ENCODE measurements at places on chromosomes 5 and 9.

DNA sequence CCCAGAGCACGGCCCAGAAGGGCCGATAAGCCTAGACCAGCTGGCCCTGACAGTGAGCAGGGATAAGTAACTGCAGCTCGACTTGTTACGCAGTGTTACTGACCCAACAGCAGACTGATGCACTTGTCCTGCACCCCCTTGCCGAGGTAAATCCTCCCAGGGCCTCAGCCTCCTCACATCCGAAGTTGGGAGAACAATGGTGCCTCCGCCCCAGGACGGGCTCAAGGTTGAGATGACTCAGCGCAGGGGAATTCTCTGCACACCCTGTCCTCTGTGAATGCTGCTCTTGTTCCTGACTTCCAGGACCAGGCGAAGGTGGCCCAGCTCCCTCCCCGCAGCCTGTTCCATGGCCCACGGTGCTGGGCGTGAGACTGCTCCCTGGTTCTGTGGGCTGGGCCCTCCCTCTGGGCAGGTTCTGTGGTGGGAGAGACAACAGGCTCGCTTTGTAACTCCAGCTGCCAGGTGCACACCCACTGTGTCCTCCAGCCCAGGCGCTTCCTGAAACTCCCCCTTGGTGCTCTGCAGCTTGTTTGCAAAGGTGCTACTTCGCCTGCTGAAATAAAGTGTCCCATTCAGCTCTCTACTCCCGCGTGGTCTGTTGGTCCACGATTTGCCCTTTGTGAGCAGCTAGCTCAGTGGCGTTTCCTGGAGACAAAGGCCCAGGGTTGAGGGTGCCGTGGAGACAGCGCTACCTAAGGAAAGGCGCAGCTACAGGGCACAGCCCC lies 40.1 kb upstream of the SLC6A19 start:
- no peak for DNase-seq

DNA sequence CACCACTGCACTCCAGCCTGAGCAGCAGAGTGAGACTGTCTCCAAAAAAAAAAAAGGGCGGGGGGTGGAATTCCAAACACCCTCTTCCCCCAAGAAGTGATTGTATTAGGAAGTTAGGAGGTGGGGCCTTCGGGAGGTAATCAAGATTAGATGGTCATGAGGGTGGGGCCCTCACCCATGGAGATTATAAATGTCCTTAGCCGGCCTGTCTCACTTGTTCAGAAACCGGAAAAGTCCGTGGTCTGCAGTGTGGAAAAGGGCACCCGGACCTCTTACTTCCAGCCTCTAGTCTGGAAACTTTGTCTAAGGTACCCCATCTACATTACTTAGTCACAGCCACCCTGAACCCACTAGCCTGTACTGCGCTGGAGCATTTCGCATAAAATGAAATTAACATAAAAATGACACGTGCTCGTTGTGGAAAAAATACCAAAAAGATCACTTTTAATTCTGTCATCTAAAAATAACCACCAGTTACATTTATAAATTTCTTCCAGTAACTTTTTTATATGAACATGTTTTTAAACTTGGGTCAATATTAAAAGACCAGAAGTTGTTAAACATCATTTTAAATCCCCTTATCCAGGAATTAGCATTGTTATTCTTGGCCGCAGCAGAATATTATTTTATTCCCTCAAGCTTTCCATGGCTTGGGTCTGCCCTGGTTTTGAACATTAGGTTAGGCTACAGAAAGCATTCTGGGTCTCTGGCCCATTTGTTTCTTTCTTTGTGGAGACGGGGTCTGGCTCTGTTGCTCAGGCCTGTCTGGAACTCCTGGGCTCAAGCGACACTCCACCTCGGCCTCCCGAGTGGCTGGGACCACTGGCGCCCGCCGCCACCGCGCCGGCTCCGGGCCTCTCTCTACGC lies 1.2 kb upstream of the CKS2 start:
- DNase-seq = peak; percentile 30

GRCh38 chr9:90062982-90063381 lies 458.2 kb downstream of the GADD45G start:
- DNase-seq = no peak

DNA sequence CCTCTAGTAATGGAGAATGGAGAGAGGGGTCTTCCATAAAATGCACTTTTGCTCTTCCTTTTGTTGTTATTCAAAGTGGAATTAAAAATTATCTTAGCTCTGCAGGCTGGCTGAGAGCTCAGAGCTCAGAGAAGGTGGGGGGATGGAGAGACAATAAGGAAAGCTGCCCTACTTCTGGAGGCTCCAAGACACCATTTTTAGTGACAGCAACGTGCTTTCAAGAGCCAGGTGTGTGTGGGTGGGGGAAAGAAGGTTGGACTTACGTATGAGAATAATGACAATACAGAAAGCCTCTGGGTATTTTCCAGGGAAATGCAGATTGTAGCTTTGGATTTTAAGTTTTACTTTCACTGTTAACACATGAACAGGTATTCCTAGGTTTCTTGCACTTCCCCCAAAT lies 173.9 kb downstream of the TRPM3 start:
- DNase-seq = no peak

GRCh38 chr9:71079451-71079850 lies 42.0 kb downstream of the TRPM3 start:
- no peak for DNase-seq

DNA sequence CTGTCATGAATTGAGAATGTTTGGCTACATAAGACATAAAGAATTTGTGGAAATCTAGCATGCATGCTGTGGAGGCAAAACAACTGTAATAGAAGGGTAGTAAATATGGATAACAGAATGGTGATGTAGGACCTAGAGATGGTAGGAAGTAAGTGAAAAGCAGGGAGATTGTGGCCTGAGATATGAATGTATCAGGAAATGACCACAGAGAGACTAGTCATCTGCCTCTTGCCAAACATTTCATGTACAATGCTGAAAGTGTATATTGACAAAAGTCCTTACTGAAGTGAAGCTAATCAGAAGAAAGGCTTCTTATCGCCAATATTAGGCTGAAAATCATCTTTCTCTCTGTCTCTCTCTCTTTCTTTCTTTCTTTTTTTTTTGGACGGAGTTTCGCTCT lies 873.1 kb upstream of the CTNND2 start:
- peak; percentile 20 for DNase-seq

DNA sequence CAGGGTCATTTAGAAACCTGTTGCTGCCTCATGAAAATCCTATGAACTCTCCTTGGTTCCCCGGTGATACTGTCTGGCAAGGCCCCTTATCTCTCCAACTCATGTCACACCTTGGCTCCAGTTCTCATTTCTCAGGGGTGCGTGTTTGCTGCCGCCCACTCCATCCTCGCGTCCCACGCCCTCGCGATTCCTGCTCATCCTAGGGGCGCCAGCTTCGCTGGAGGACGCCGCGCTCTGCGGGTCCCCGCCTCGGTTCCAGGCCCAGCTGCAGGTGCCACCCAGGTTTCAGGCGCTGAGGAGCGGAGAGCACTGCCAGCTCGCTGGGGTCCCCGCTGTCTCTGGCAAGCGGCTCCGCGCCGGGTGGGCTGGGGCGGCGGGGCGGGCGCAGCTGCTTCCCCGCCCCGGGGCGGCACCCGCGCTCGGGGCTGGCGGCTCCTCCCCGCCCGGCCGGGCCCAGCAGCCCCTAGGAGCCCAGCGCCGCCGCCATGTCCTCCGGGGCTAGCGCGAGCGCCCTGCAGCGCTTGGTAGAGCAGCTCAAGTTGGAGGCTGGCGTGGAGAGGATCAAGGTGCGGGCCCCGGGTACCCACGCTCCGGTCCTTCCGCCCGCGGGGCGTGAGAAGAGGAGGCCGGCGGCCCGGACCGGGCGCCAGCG lies at the start of gene GNG10:
Gene GNG10 (plus strand): TSS at position 456 of the 652 bp plus-strand sequence. CDS start 30 bp downstream, at position 486.
- peak; percentile 64 for DNase-seq

DNA sequence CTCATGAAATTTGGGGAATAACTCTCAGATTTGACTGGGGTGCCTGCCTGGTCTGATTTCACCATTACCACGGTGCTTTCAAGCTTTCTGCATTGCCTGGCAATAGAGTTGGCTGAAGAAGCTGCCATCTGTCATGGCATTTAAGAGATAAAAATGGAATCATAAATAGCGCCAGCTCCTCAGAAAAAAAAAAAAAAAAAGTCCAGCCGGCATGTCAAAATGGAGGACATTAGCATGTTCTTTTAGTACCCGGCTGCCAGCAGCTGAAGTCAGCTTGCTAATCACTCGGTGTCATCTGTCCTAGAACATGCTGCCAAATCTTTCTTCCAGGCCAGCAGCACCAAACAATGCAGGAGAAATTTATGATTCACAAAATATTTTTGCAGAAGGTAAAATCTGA lies 57.7 kb upstream of the CER1 start:
- DNase-seq = no peak

DNA sequence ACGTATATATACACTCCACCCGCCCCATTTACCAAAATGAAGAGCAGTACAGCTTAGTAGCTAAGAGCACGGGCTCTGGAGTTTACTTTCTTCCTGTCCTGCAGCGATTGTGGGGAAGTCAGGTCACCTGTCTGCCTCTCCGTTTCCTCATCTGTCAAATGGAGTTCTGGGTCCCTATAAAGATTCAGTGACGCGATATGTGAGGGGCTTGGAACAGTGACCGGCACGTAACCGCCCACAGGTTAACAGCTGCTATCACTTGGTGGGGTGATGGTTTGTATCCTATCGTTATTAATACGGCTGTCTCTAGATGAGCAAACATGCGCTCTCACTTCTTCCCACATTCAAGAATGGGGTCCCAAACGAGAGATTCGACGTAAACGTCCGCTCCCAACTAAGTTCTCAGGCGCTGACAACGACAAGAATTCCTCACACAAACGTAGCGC lies 426 bp downstream of the FAM114A2 start:
- DNase-seq = peak; percentile 61

DNA sequence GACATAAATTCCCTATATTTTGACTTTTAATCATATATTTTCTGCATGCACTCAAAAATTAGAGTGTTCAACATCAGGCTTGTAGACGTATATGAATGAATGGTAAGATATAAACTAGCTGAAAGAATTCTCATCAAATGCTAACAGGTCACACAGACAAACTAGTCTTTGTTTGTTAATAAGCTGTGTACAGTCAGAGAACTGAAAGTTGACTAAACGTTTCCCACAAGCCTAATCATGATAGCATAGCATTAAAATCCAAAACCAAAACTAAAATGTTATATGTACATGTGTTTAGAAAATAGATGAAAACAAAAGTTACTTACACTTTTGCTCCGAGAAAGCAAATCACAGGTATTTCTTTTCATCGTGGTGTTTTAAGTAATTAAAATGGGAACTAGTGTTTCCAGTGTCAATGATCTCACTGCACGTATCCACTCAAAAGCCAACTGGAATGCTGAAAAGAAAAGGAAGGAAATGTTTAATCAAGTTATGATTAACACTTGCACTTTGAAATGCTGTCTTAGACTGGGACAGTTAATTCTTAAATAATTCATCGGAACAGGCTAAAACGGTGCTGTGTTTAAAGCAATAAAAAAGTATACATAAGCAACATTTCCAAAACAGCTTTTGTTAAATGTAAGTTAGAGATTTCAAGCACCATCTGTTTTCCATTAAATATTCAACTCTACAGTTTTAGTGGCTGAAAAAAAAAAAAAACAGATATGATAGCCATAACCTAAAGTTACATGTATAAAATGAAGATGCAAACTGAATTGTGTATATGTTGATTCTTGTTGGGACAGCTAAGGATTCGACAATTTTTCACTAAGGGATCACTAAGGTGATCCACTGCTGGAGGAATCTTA lies 291.9 kb upstream of the PDE4D start:
- DNase-seq = no peak

- DNase-seq = no peak
Measured at GRCh38 chr5:113202746-113203716, 226.4 kb downstream of the DCP2 start.

- no peak for DNase-seq
Measured at GRCh38 chr9:27474305-27474704, 49.8 kb upstream of the IFNK start.

DNA sequence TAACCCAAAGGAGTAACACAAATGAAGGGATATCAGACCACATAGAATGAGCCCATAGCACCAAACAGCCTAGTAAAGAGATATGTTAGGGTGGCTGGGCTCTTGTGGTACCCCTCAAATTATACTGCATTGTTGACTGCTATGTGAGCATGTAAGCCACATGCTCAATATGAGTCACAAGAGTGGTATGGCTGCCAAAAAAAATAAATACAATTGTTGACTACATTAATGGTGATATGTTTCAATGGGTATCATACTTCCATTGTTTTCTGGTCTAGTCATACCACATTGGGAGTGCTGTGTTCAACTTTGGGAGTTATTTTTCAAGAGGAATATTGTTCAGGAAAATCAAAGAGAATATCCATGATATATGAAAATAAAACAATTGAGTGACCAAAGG lies 162.4 kb upstream of the PIK3R1 start:
- no peak for DNase-seq

DNA sequence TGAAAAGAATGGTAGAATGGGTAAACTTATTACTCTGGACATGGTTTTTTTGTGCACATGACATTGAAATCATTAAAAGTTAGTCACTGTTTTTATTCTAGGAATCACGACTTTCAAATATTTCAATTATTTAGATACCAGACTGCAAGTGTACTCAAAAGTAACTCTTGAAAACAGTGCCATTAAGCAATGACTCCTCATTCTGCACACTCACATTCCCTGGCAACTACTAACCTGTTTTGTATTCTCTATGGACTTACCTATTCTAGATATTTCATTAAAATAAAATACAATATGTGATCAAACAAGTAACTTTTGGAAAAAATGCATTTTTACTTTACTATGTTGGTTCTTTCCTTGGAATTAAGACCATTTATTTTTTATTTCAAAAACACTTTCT lies 607.0 kb downstream of the PDE4D start:
- no peak for DNase-seq

GRCh38 chr9:81182431-81182830 lies 506.9 kb downstream of the TLE1 start:
- no peak for DNase-seq

GRCh38 chr5:76025790-76026189 lies 57.4 kb upstream of the SV2C start:
- no peak for DNase-seq

GRCh38 chr9:15349892-15350761 lies 43.1 kb upstream of the TTC39B start:
- DNase-seq = peak; percentile 29

- DNase-seq = no peak
Measured at GRCh38 chr9:125517577-125517976, 189.4 kb downstream of the MAPKAP1 start.

- peak; percentile 88 for DNase-seq
Measured at GRCh38 chr5:142699184-142699720, 13.4 kb upstream of the FGF1 start.

- no peak for DNase-seq
Measured at GRCh38 chr9:123680352-123680751, 249.6 kb downstream of the DENND1A start.

GRCh38 chr5:118628660-118629354 lies 359.5 kb downstream of the DTWD2 start:
- no peak for DNase-seq

DNA sequence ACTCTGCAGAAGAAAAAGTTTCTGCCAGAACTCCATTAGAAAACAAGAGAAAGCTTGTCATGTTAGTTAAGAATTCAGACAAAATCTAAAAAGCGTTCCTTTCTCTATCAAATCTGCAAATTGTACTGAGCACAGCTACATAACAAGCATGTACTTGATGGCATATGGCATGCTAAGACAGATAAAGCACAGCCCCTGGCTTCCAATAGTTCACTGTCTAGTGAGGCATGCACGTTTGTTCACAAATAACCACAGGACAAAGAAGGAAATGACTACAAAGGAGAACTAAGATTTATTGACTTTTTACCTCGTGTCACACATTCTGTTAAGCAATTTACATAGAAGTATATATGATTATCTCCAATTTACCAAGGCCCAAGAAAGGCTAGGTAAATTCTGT lies 518.2 kb upstream of the TLE4 start:
- no peak for DNase-seq
